ENCODE measurements at places on chromosomes 4 and X.

- DNase-seq, result no peak
Measured at GRCh38 chrX:78388663-78389062, 61.3 kb upstream of the CYSLTR1 start.

- DNase-seq, result no peak
Measured at GRCh38 chr4:179467878-179468277, 2025.6 kb upstream of the AGA start.

DNA sequence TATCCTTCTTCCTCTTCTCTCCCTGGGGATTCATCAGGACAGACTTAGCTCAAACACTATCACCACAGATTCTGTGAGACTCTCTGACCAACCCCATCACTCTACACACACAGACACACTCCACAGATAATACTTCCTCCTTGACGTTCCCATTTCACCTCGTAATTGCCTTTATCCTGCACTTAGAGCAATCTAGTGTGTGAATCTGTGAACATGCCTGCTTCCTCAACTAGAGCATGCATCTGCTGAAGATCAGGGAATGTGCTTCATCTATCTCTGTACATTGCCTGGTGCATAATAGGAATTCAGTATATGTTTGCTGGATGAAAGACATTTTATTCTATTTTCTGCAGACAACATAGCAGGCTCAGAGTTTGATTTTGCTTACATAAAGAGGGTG, 25.1 kb upstream of the HS6ST2 start:
- DNase-seq, result no peak

GRCh38 chr4:142598132-142598531, 248.0 kb downstream of the INPP4B start:
- DNase-seq, result no peak

GRCh38 chr4:66769441-66769840, 775.9 kb downstream of the CENPC start:
- DNase-seq, result no peak

- no peak for DNase-seq
Measured at GRCh38 chr4:6687947-6688878, 5.5 kb upstream of the S100P start.

DNA sequence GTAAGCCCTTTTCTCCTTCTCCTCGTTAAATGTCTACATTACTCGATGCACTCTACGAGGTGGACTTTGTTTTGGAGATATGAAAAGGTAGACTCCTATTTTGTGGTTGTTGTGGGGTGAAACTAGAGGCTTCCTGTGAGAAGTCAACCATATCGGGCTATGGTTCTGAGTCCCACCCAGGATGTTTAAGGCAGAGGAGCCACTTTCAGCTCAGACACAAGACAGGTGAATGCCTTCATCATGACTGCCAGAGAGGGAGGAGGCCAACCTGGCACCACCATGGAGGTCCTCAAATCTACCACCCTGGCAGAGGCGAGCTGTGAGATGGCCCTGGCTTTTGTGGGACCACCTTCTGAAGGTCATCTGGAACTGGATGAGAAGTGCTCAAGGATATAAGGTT, 154.4 kb upstream of the KLF3 start:
- no peak for DNase-seq

- no peak for DNase-seq
Measured at GRCh38 chr4:120862432-120862831, 60.1 kb downstream of the PRDM5 start.

DNA sequence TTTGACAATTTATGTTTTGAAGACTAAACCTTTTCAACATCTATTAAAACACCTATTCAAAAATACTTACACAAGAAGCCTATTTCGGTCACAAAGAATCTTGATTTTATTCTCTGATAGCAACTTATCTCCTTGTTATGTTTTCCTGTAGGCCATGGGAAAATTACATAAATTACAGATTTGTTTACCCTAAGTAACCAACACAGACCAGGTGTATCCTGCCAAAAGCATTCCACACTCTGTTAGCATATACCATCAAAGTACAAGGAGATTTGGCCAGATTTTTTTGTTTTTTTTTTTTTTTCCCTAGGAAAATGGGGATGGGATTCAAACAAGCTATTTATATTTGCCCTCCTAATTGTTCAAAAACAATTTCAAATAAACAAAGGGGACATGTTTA, 497.9 kb upstream of the MAGEB18 start:
- no peak for DNase-seq

- DNase-seq, result no peak
Measured at GRCh38 chrX:48924270-48924669, 5.4 kb upstream of the PIM2 start.

DNA sequence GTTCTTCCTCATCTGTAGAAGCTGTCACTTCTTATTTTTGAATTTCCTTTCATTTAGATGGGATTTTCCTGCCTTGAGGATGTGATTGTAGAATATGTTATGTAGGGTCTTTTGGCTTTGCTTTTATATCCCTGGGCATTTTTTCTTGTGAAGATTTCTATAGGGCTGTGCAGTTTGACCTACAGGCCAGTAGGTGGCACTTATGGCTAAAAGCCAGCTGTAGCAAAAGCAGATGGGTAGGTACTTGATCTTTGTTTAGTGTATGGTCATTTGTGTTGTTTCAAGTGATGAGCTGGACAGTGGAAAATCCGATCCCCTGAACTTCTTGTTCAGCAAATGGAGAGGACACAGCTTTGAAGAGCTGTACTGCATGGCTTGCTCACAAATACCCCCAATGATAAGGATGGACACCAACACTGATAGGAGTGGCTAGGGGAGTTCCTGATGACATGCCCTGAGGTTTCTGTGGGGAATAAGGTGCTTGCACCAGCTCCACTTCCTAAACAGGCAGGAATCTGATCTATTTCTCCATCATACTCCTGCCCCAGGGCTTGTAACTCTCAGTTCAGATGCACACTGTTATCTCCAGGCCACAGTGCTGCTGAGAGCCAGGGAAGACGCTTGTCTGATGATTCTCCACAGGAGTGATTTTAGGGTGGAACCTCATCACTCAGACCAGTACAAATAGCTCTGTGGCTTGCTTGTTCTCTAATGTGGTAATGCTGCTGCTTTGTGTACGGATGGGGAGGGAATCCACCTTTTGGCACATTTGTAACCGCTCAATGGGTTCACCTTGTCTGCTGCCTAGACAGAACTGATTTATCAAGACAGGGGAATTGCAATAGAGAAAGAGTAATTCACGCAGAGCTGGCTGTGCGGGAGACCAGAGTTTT, 417.1 kb upstream of the MAGEB16 start:
- DNase-seq, result peak; percentile 16

- no peak for DNase-seq
Measured at GRCh38 chrX:110877326-110877725, 81.7 kb upstream of the CHRDL1 start.

DNA sequence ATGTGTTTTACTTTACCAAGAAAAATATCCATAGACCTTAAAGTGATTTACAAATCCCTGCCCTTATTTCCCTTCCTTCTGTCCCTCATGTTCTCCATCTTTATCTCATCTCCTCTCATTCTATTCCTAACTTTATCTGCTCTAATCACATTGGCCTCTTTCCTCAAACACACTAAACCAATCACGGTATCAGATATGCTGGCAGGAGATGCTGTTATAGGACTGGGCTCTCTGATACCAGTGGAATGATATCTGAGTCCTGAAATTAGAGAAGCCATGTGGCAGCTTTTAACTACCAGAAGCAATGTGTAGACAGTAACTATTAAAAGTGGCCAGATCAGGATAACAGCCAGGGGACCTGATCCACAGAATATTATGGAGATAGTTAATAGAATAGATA, 49.9 kb upstream of the GIMD1 start:
- no peak for DNase-seq

- no peak for DNase-seq
Measured at GRCh38 chr4:112402098-112402497, 104.9 kb downstream of the ALPK1 start.

All from fibroblast of skin of scalp (primary cell).